ENCODE measurements at places on chromosomes 5 and 9. TPM values are rescaled to one million over a fixed set of nuclear protein-coding genes. Genes with fewer than 3 reads are reported as not detected.

DNA sequence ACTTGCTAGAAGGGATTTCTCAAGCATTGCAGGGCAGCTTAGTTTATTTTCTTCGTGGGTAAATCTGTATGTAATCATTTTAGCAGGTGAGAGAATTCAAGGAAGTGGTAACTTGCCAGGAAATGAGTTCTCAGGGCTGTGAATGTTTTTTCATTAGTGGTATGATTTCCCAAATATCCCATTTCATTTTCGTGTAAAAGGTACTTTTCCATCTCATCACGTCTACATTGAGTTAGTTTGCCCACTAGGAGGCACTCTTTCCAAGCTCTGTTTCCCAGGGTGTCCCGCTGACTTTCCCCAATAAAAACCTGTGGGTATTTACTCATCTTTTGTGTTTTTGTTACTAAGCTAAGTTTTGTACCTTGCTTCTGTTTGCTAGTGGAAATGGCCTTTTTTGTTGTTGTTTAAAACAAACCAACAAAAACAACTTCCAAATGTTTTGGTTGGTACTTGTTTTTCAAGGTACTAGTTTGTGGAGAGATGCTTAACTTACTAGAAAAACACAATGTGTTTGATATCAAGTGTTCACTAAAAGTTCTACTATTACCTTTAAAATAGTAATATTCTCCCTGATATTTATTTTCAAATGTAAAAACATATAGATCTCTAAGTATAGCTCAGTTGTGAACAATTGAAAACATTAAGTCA is 373.6 kb downstream of the ADGRV1 start:
- DNase-seq = peak; percentile 80

- no peak for DNase-seq
Measured at GRCh38 chr5:2877522-2877921, 126.0 kb upstream of the IRX2 start.

GRCh38 chr9:135850737-135851136 is 56.6 kb downstream of the CAMSAP1 start:
- DNase-seq = no peak

DNA sequence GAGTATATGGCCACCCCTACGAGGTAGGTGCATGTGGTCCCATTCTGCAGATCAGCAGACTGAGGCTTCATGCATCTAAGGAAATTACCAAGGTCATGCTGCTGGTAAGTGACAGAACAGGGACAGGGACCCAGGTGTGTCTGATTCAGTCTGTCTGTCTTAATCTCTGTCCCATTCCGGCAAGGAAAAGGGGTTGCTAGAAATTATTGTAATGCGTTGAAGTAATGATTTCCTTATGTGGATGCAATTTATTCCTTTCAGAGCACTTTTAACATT is 76.8 kb downstream of the AMBP start:
- no peak for DNase-seq

DNA sequence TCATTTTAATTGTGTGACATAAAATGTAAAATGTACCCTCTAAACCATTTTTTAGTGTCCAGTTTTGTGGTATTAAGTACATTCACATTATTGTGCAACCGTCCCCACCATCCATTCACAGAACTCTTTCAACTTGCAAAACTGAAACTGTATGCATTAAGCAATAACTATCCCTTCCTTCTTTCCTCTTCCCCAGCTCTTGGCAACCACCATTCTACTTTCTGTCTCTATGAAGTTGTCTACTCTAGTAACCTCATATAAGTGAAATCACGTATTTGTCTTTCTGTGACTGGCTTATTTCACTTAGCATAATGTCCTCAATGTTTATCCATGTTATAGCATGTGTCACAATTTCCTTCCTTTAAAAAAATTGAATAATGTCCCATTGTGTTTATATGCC is 142.4 kb downstream of the C9orf152 start:
- DNase-seq = no peak

GRCh38 chr9:5832071-5832537 is 813 bp downstream of the ERMP1 start:
- no peak for DNase-seq

DNA sequence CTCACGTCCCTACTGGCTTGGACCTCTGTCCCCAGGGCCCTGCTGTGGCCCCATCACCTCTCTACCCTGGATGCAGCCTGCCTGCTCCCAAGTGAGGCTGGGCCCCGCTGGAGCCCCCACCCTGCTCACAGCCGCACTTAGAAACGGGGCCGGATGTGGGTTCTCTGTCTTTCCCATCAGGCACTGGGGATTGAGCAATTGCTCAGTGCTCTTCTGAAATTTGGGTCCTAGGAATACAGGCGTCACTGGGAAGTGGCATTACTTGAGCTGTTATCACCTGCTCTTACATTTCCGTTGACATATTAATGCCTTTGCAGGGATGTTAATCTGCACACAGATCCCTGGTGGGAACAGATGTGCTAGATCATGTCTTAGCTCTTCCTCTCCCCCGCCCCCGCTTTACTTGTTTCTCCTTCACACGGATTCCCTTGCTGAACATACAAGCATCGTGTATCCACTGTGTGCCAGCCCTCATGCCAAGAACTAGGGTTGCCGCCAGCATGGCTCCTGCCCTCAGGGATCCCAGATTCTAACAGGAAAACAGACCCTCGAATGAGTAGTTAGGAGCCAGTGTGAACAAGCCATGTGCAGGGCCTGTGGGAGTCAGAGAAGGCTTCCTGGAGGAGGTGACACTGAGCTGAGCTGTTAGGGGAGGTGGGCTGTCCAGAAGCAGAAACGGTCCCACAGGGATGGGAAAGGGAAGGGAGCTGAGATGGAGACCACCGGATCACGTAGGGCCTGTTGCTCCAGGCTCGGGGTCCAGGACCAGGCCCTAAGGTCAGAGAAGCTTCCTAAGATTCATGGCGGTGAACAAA is 65.1 kb downstream of the NEK6 start:
- no peak for DNase-seq

GRCh38 chr9:129712634-129713401 is 40.0 kb downstream of the PTGES start:
- DNase-seq = peak; percentile 73

DNA sequence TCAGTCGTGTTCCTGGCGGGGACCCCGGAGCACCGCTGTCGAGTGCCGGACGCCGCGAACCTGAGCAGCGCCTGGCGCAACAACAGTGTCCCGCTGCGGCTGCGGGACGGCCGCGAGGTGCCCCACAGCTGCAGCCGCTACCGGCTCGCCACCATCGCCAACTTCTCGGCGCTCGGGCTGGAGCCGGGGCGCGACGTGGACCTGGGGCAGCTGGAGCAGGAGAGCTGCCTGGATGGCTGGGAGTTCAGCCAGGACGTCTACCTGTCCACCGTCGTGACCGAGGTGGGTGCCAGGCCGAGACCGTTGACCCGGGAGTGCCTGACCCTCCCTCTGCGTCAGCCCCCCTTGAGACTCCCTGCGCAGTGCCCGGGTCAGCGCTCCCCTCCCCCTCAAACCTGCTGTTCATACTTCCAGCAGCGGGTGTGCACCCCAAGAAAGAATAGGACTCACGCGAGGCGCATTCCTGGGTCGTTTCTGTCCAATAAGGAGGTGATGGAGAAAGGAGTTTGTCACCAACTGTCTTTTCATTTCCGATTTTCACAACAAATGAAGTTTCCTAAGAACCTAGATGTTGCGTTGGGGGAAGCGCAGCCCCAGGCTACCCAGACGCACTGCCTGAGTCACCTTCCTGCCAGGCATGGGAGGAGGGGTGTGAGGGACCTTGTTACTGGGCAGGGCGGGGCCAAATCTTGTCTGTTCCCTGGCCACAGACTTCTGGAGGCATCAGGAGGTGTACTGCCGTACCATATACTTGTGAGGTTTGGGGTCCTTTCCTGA is 722 bp downstream of the SLC22A4 start:
- peak; percentile 64 for DNase-seq

DNA sequence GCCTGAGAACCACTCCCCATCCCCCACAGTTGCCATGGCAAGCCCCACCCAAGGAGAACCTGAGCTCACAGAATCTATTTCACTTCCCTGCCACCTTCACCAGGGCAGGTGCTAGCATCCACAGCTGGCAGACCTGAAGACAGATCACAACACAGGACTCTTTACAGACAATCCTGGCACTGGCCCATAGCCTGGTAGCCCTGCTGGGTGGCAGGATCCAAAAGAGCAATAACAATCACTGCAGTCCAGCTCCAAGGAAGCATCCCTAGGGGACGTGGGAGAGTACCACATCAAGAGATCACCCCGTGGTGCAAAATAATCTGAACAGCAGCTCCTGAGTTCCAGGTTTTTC is 463.2 kb upstream of the PIK3R1 start:
- DNase-seq = no peak

DNA sequence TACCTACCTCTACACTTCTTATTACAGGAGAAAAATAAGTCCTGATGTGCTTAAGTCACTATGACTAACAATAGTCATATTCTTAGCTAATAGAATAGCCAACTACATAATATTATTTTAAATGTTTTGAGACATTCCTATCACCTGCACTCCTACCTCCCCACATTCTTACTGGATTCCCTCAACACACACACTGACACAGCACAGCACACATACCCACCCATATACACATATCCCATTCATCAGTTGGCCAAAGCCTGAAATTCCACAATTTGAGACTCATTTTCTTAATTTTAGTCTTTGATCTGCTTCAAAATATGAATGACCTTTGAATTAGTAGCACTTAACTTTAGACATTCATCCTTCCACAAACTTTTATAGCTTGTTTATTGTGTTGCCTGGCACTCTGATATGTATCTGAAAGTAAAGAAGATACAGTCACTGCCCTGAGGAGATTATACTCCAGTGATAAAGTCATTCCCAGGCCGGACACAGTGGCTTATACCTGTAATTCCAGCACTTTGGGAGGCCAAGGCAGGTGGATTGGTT is 168.3 kb upstream of the RASA1 start:
- DNase-seq = no peak

DNA sequence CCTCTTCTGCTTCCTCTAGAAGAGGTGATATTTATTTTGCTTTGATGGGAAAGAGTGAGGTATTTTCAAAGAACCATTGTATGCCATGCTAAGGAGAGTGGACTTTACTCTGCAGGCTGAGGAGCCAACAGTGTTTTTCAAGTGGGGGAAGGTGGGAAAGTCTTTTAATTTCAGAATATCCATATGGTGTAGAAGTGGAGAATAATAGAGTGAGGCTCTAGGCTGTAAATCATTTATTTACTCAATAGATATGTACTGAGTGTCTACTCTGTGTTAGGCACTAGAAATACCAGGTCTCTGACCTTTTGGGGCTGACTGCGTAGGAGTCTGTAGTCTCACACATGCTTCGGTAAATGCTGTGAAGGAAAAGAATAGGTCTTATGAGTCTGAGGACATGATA is 30.7 kb upstream of the TENT2 start:
- no peak for DNase-seq

DNA sequence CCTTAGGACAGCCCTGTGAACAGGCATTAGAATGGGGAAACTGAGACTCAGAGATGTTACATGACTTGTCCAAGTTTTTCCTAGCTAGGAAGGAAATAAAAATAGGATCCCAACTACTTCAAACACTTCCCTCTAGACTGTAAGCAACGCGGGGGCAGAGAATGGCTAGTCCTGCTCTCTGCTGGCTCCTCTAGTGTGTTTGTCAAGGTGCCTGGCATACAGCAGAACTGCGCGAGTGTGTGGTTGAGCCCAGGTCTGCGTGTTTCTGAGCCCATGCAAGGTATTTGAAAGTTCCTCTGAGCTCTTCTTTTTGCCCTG is 152.5 kb downstream of the MACROH2A1 start:
- no peak for DNase-seq

Gene PARP8
- total RNA-seq = 32.2 TPM

Gene OMD
- total RNA-seq = not detected

Gene TLX3
- total RNA-seq = not detected

Gene OR1K1
- total RNA-seq = not detected

Gene CDC20B
- total RNA-seq = not detected

Gene EIF4EBP3
- 0.53 TPM for total RNA-seq
